M059J (cell line): ENCODE measurements at places on chromosomes 1 and 21. TPM values are rescaled to one million over a fixed set of nuclear protein-coding genes. Genes with fewer than 3 reads are reported as not detected.
A peak's percentile ranks its signal among the peaks of the same experiment; 100 is the strongest.

Gene LIN28A
- not detected in 2 replicates for total RNA-seq

Gene UBE2U
- total RNA-seq: not detected in 2 replicates

Gene B3GALT2
- total RNA-seq: 0.10 TPM in 1 of 2 replicates, not detected in the other

Gene BARHL2
- not detected in 2 replicates for total RNA-seq

Gene TM2D1
- total RNA-seq: 57.3 and 69.8 TPM in 2 replicates

Gene OVAAL
- 0.05 and 0.79 TPM in 2 replicates for total RNA-seq

Gene SH2D1B
- 0.05 and 0.71 TPM in 2 replicates for total RNA-seq

Gene ST6GALNAC3
- 0.05 TPM in 1 of 2 replicates, not detected in the other for total RNA-seq

Gene VAV3
- 72.8 and 96.6 TPM in 2 replicates for total RNA-seq

GRCh38 chr1:8815582-8816151, 1.8 kb downstream of the RERE start:
- peak; percentile 15 for DNase-seq

DNA sequence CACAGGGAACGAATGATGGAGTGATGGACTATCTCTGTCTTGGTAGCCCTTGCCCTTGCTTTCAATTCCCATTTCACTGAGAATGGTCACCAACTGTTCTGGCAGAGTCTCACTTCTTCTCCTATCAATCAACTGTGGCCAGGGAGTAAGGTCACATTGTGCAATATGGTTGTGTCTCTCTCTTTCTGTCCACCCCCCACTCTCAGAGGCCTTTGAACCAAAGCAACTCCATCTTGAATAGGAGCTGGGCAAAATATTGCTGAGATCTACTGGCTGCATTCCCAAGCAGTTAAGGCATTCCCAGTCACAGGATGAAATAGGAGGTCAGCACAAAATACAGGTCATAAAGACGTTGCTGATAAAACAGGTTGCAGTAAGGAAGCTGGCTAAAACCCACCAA, 36.7 kb downstream of the NTMT2 start:
- DNase-seq: no peak

DNA sequence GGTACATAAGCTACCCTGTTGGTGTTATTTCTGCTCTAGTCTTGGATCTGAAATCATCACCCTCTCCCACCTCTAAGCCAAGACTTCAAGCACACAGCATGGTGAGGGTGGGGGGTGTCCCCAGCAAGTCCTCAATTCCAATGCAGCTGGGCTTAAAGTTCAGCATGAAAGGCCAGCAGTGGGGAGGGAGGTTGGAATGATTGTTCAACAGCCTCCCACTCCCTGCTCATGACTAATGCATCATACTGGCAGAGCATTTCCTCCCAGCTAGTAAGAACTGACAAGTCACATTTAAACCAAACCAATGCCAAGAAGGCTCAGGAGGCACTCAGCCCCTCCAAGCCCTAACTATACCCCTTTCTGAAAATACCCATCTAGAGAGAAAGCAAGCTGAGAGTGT, 50.1 kb downstream of the TIAM1 start:
- peak; percentile 73 for DNase-seq

DNA sequence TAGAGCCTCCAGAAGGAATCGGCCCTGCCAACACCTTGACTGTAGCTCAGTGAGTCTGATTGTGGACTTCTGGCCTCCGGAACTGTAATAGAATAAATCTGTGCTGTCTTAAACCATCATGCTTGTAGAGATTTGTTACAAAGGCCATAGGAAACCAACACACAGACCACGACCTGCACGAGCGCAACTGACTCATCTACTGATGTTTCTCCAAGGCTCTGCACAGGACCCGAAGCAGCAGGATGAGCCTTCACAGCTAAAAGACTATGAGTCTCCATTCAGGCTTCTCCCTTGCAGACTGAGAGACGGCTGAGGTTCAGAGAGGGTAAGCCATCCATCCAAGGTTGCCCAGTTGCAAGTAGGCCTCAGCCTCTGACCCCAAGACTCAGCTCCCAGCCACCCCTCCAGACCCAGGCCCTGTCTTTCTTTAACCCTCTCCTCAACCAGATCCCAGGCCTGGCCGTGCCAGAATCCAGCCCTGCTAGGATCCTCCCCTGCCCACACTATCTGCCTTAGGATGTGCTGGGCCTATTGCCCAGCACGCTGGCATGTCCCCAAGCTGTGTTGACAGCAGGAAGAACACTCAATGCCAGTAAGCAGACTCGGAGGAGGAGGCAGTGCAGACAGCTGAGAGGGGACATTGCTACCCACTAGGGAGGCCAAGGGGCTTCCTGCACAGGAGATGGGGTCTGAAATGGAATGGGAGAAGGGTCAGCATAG, 109.0 kb downstream of the HMGB4 start:
- peak; percentile 34 for DNase-seq

GRCh38 chr1:50667710-50668356, 244.6 kb upstream of the DMRTA2 start:
- no peak for DNase-seq

GRCh38 chr1:150268705-150269403, at the start of gene APH1A:
Gene APH1A, minus strand, starts transcription at chr1:150269016. Its CDS starts 206 bp downstream, at chr1:150268810.
- peak; percentile 98 for DNase-seq

- DNase-seq: no peak
These were observed 7.6 kb upstream of the CA14 start for GRCh38 chr1:150249936-150250335.

DNA sequence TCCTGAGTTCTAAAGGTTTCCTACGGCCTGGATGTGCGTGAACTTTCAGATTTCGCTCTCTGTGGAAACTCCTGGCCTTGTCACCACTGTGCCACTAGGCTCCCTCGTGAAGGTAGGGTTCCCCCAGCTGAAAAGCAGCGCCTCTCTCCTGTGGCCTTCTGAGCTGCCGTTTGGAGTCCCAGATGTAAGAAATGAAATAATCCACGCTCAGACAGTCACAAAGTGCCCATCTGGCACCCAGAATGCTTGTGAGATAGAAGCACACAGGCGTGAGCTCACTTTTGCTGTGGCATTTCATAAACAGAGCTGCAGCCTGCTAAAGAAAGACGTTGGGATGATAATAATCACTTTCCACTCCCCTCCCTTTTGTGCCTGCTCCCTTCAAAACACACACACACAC, 65.8 kb downstream of the LMO4 start:
- no peak for DNase-seq

DNA sequence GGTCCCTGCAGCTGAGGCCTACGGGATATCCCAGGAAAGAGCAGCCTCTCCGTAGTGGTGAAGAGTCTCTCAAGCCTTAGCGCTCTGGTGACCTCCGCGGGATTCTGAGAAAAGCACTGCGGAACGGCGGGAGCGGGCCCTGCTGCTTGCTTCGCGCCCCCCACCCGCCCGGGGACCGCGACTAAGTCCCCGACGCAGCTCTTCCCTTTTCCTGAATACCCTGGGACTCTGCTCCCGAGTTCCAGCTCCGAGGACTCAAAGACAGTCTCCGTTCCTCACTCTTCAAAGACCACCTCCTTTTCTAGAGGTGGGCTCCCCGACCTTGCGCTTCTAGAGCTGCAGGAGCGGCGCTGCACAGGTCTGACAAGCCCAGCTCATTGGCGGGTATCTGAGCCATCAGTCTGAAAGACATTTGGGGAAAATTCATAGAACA, 3.6 kb upstream of the PRRX1 start:
- DNase-seq: no peak

DNA sequence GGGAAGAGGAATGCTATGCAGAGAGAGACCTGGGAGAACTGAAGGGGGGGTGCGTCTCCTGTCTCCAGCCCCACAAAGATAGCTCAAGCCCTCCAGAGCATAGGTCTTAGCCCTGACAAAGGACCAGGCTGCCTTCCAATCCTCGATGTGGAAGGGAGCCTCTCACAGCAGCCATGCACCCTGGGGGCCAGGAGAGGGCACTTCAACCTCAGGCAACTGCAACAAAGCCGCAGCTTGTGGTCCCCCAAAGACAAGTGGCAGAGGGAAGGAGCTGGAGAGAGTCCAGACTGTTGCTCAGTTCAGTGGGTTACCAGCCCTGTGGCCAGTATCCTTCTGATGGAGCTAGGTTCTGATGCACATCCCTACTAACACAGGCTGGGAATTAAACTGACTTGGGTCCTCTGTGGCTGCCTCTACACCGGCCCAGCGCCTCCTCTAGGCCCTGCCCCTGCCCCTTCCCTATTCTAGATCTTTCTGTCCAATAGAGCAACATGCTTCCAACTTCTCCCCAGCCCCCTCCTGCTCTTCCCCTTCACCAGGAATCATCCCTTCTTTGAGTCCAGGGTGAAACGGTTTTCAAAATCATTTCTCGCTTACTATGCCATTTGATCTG, 100.7 kb upstream of the SPATA6 start:
- DNase-seq: peak; percentile 38

- no peak for DNase-seq
These were observed 109.0 kb downstream of the CACNA1E start for GRCh38 chr1:181592255-181592859.

GRCh38 chr1:153342178-153342577, 6.5 kb downstream of the PGLYRP4 start:
- DNase-seq: no peak

DNA sequence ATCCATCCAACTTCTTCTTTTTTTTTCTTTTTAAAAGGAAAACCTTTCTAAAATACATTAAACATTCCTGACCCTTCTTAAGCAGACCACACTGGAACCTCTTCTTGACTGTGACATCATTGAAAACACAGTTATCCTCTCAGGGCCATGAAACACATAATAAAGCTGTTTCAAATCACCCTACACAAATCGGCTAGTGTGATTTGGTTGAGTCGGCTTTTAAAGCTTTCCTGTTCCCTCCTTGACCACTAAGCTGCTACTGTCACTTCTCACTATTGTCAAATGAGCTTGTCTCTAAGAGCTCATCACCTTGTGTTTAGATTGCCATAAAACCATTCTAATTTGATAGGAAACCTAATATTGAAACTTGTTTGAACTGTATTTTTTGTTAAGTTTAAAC, 5.9 kb downstream of the USP24 start:
- DNase-seq: no peak
